Endodermal cell (in vitro differentiated cells): ENCODE measurements at places on chromosomes 1 and 21.

DNA sequence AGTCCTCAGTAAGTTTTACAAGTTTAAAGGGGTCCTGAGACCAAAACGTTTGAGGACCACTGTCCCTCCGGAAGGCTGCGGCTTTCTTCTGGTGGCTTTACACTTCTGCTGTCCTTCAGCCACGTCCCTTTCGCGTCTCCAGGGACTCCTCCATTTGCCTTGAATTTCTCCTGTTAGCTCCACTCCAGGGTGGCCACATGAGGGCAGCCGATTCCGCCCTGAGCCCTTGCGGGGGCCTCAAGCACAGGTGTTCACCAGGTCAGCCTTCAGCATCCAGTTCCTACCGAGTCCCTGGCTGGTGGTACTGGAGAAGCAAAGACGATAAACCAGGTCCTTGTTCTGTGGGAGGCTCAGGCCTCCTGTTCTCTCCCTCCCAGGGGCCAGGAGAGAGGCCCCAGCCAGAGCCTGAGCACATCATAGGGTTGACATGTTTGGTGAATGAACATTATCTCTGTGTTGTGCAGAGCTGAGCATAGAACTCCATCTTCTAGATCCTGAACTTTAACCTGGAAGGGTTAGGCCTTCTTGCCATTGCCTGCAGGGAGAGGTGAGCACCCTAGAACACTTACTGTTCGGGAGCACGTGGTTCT lies 27.4 kb upstream of the COQ8A start:
- peak; percentile 92 for DNase-seq

DNA sequence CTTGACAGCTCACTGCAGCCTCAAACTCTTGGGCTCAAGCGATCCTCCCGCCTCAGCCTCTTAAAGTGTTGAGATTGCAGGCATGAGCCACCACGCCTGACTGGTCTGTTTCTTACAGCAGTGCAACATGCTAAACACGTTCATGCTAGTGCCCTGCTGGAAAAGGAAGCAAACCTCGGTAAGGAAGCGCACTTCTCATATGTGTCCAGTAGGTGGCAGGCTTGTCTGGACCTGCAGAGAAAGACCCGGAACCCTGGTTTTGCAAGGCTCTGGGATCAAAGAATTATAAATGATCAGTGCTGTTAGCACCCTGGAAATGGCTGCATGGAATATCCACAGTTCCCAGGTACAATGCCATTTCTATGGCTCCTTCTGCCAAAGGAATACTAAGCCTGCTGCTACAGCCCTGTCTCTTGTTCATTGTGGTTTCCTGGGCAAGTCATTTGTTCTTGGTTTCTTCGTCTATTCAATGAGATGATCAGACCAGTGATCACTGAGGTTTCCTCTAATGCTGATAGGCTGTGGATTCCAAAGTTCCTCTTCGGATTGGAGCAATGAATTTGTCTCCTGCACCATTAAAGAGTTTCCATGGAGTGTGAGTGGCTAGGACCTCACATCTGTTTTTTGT lies 15.9 kb downstream of the RNU5D-1 start:
- peak; percentile 90 for DNase-seq

DNA sequence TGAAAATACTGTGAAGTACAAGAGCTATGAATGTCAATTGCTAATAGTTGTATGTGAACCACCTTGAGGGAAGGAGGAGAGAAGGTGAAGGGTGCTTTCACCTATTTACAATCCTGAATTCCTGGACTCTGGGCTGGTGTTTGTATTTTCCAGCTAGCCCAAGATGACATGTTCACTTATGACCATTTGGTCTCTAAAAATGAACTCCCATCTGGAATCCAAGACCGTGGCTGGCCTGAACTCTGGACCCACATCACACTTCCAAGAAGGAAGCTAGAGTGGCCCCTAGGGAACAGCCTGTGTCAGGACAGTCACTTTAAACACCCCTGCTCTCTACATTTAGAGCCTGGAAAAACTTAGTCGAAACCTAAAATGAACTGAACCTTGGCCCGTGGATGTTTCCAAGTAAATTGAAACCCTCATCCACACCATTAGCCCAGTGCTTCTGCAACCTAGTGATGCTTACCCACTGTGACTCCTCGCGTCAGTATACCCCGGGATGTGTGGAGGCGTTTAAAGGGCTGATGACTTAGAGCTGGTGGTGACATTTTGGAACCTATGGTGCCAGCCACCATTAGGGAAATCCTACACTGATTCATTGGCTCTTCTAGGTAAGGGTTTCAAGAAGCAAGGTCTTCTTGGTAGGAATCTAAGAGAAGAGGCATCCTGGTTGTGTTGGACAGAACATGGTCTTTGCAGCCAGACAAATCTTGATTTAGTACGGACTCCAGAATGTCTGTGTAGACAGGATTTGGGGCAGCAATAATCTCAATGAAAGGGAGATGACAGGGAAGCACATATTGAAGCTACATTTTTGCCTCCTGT lies 171.5 kb upstream of the IRF2BP2 start:
- no peak for DNase-seq

DNA sequence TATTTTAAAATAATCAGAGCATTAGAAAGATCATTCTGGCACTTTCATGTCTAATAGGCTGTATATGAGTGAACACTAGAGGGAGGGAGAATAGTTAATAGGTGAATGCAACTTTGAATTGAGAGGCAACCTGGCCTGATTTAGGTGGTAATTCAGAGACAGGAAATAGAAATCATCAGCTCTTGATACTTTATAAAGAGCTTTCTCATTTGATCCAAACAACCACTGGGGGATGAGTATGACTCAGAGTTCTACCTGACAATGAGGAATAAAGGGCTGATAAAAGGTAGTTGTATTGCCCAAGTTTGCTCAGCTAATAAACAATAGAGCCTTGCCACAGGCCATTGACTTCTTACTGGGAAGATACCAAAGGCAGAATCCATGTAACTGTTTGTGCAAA lies 5.2 kb upstream of the FAM89A start:
- no peak for DNase-seq

DNA sequence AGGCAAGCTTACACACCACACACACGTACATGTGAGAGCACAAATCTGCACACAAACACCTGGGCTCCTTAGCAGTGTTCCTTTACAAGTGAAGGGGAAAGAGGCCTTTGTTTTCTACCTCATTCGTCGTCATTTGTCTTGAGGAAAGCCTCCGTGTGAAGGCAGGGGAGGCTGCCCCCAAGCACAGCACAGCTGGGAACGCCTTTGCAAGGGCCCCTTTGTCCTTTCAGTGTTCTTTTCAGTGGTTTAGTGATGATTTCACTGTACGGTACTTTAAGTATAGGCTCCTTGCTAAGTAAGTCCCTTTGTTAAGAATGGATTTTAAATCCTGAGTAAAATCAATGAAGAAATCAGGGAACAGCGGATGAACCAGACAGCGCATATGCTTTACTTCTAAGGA lies 94.1 kb downstream of the PGBD5 start:
- DNase-seq = no peak

DNA sequence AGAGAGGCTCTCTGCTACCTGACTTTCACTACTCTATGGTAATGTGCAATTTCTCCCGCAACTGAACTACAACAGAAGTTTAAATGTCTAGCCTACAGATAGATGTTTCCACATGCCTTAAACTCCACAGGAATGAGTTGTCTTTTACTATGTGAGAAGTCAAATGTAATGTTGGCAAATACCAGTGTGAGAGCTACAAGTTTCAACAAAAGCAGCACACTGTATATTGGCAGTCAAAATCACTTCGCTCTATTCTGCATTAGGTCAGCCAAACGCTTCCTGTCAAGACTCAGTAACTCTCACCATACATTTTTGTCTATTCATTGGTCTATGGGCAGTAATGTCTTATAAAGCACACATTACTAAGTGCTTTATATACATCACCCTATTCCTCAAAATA lies 41.9 kb downstream of the LUZP1 start:
- DNase-seq = no peak

DNA sequence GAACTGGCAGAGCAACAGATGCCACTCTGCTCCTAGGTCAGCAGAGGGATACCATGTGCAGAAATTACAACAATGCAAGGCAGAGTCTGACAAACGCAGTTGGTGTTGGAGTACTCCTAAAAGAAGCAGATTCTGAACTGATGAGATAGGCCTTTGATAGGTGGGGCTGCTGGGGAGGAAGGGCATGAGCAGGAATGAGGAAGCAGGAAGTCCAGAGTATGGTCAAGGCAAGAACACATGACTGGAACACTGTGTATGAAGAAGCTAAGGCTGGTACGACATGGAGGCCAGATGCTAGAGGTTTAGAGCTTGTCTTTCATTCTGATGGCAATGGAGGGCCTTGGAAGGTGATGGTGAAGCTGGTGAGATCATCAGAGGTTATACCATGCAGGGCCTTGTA lies 11.5 kb upstream of the THRAP3 start:
- DNase-seq = no peak

GRCh38 chr1:116929961-116930592 lies 20.4 kb downstream of the PTGFRN start:
- peak; percentile 22 for DNase-seq

GRCh38 chr1:211764701-211765100 lies 65.9 kb downstream of the LPGAT1 start:
- no peak for DNase-seq

- no peak for DNase-seq
Observed at GRCh38 chr1:86823386-86823785, 90.5 kb downstream of the SELENOF start.

- no peak for DNase-seq
Observed at GRCh38 chr21:24424776-24425175, 1182.5 kb downstream of the MRPL39 start.

GRCh38 chr1:241265428-241265827 lies 91.6 kb downstream of the RGS7 start:
- no peak for DNase-seq

GRCh38 chr1:154403261-154403943 lies 1.7 kb upstream of the IL6R start:
- no peak for DNase-seq

DNA sequence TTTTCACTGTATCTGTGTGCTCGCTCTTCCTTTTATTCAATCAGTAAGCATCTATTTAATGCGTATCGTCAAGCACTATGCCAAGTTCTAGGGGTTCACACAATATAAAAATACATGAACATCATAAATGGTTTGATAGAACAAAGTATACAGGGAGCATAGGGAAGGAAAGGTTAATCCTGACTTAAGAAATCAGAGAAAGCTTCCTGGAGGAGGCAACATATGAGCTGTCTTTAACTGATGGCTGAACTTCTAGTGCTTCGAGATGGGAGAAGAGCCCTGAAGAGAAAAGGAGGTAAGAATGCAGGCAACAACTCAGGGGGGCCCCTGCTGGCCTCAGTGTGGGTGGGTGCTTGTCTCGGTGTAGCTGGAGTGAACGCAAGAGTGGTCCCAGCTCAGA lies 63.6 kb upstream of the GALNT2 start:
- no peak for DNase-seq

GRCh38 chr1:247576514-247576913 lies 11.6 kb upstream of the OR2G2 start:
- no peak for DNase-seq

DNA sequence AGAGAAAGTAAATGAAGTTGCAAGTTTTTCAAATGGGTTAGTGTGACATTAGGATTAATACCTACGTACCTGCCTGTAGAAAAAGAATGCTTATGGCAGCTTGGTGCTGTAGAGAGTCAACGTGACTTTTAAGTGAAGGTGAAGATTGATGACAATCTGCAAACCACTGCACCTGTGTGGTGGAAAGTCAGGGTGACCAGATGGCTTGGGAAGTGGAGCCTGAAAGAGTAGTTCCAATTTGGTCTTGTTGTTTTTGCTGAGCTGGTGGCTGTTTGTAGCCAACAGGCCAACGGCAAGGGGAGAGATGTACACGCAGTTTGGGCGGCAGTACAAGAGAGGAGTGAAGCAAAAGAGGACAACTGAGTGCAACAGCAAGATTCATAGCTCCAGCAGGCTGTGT lies 78.1 kb upstream of the JAK1 start:
- no peak for DNase-seq

DNA sequence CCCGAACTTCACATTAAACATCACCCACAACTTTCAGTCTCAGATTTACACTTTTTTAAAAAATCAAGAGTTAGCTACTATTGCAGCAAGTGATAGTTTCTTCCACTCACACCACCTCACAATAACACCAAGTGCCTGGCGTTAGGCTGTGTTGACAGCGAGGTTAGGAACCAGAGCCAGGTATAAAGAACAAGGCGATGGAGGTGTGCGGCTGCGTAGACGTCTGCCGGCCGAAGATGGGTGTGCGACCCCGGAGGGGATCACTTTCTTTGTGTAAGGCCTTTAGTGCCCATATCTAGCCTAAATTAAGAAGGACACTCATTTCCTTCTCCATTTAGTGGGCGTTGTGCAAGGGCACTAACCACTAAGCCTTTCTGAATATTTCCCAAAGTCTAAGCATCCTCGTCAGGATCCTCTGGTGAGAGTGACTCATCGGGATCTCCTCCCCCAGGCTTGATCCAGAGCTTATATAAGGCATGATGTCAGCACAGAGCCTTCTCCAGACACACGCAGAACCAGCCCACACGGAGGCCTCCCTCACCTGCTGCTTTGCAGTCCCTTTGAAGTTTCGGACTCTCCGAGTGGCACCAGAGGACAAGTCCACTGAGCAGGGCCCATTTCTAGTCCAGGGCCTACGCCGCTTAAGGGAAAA lies 11.8 kb downstream of the NHLH2 start:
- DNase-seq = peak; percentile 66

DNA sequence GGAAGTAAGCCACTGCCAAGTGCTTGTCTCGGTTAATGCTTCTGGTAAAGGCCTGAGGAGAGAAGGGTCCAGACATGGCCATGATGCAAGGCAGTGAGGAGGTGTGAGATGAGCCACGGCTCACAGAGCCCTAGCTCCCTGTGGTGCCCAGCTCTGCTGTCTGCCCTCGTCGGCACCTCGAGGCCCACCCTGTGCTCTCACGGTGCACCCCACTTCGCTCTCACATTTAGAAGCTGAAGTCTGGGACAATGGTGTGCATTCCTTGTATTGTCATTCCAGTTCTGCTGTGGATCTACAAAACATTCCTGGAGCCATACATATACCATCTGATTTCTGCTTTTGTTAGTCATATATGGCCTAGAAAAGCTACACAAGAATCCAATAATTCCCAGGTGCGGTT lies 3.3 kb downstream of the NCF2 start:
- DNase-seq = no peak

DNA sequence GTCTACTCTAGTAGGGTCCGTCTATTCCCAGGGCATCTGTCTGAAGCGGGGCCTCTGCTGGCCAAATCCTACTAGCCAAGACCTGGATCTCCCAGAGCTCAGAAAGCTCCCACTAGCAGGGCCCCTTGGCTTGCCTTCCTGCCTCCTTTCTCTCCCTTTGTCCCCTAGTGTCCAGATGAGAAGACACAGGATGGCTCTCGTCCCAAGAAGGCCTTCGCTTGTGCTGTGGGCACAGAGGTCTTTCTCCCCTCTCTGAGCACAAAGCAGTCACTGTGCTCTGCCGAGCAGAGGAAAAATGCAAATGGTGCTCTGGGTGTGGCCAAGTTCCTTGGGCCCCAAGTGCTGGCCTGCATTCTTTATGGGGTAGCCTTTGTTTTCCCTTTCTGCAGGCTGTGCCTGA lies 13.0 kb upstream of the GPR137B start:
- DNase-seq = peak; percentile 71

- DNase-seq = peak; percentile 82
Observed at GRCh38 chr1:7705048-7705907, 65.8 kb upstream of the VAMP3 start.

- DNase-seq = no peak
Observed at GRCh38 chr1:174837386-174837785, 162.4 kb upstream of the CACYBP start.
